ENCODE measurements at places on chromosomes 1 and 21.

GRCh38 chr1:104488296-104489015, 738.8 kb downstream of the AMY1C start:
- DNase-seq, result no peak

- DNase-seq, result no peak
These were observed 61.5 kb downstream of the PSMG1 start for GRCh38 chr21:39121600-39122355.

DNA sequence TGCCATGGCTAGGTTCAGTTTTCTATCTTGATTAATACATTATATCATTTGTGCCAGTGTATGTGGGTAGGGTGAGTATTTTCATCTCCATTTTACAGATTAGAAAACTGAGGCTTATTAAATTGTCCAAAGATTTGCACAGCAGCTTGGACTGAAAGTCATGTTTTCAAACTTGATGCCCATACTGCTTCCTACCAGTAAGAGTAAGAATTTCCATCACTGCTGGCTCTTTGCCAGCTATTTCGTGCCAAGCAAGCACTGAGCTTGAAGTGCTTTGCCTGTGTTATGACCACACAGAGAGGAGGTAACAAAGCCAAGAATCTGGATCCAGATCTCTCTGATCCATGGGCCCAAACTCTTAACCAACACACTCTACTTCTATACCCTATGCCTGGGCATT, 295.0 kb downstream of the VAV3 start:
- DNase-seq, result no peak

- DNase-seq, result no peak
These were observed 176.0 kb downstream of the C1orf21 start for GRCh38 chr1:184562806-184563205.

DNA sequence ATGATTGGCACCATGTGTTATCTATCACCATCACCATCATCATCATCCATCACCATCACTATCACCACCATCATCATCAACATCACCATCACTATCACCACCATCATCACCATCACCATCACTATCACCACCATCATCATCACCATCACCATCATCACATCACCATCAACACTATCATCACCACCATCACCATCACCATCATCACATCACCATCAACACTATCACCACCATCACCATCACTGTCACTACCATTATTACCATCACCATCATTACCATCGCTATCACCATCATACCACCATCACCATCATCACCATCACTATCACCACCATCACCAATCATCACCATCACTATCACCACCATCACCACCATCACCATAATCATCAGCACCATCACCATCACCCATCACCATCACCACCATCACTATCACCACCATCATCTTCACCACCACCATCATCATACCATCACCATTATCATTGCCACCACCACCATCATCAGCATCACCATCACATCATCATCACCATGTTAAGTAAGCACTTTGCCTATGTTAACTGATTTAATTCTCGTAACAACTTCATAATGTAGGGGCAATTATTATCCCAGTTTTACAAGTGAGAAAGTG, 112.8 kb downstream of the LIPI start:
- DNase-seq, result no peak

- DNase-seq, result no peak
These were observed 1.6 kb downstream of the SLC19A2 start for GRCh38 chr1:169484101-169484500.

DNA sequence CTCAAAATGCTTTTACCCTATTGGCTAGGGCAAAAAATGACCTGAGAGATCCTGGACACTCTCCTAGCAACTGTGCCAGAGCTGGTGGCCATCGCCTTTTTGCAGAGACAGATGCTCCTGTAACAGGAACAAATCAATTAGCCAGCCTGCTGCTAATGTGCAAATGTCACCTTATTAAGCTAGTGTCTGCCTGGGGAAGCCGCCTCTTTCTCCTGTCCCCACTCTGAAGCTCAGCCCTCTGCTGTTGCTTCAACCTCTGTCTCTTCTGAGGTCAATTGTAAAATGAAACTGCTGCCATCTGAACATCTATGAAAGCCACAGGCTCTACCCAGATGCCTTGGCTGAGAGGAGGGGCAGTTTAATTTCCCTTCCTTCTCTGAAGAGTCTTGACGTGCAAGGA, 85.5 kb upstream of the CACNA1E start:
- no peak for DNase-seq
